ENCODE measurements at places on chromosomes 12 and 14.

- DNase-seq: no peak
These were observed 19.0 kb downstream of the AP5M1 start for GRCh38 chr14:57287745-57288144.

- DNase-seq: peak; percentile 57
These were observed 90.9 kb upstream of the CCDC196 start for GRCh38 chr14:66395300-66395699.

- no peak for DNase-seq
These were observed 45.9 kb downstream of the AEBP2 start for GRCh38 chr12:19485240-19485639.

DNA sequence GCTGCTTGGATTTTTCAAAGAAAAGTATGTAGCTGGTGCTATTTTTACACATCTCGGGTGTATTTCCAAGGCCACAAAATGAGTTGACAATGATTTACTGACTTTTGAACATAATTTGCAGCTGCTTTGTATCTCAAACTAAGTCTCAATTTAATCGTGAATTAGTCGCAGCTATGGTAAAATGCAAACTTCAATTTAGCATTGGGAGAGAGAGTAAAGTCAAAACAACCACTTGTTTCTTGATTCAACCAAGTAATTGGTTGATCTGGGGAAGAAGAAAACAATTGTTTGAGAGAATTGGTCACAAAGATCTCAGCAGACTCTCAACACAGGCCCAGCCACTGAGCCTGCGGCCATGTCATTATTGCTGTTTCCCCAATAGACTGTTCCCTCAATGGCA is 75.0 kb upstream of the DYRK2 start:
- DNase-seq: no peak

GRCh38 chr14:51924600-51924999 is 64.2 kb downstream of the GNG2 start:
- no peak for DNase-seq

- DNase-seq: no peak
These were observed 316.1 kb downstream of the SEC23A start for GRCh38 chr14:38786921-38787320.

GRCh38 chr14:90049390-90049789 is 12.4 kb upstream of the KCNK13 start:
- DNase-seq: no peak

- DNase-seq: no peak
These were observed 186.2 kb downstream of the PELI2 start for GRCh38 chr14:56304456-56304855.

- no peak for DNase-seq
These were observed 163.5 kb upstream of the ALG10B start for GRCh38 chr12:38152816-38153736.

DNA sequence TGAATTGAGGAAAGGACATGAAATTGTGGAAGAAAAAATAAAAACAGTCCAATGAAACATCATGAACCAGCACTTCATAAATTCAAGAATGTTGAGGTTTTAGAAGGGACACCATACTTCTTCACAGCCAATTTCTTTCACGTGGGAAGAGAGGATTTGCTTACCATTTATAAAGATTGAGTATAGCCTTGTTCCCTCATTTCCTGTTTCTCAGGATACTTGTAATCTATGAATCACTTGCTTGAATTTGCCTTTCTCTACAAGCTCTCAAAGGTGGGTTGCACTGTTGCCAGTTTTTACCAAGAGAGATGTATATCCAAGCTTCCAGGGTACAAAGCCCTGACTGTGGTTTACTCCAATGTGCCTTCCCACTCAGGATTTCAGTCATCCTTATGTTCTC is 116.1 kb downstream of the DUSP6 start:
- no peak for DNase-seq

DNA sequence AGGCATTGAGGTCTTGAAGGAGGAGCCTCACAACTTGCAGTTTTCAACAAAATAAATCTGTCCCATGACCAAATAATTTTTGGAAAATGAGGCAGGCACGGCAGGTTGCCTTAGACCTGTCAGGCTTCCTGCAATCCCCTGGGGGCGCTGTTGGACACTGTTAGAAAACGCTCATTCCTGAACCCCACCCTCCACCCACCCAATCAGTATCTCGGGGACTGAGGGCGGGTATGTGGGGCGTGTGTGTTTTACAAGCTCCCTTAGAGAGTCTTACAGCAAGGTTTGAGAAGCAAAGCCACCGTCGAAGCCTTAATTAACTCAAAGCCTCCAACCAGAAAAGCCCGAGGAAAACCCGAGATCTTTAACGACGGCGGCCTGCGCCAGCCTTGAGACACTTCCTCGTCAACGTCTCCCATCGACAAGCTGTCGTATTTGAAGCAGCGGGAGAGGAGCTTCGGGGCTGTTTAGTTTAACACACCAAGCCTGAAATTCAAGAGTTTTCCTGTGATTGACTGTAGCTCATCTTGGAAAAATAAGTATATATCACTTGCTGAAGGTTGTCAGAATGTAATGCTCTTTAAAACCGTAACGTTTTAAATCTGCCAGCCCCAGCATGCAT is 123.0 kb downstream of the GLT1D1 start:
- peak; percentile 41 for DNase-seq

Measured in NCI-H187 treated with DMSO at 0.1 percent for 48 hours (cell line).